ENCODE measurements at places on chromosomes 7 and 10. TPM values are rescaled to one million over a fixed set of nuclear protein-coding genes. Genes with fewer than 3 reads are reported as not detected.

Gene CREB5
- 21.5 TPM for total RNA-seq

Gene TAS2R38
- total RNA-seq: not detected

Gene SEMA3E
- 1.9 TPM for total RNA-seq

Gene MAPK8
- total RNA-seq: 29.1 TPM

Gene GATA3
- 0.97 TPM for total RNA-seq

Gene CYP26C1
- 0.19 TPM for total RNA-seq

Gene OLAH
- total RNA-seq: 1.3 TPM

Gene TMEM176B
- 65.3 TPM for total RNA-seq

Gene SFTPA2
- 2.6 TPM for total RNA-seq

Gene STARD3NL
- 37.0 TPM for total RNA-seq

Gene SLIT1
- 0.23 TPM for total RNA-seq

Gene AOC1
- total RNA-seq: 0.46 TPM

Gene ACBD7
- not detected for total RNA-seq

Gene TFPI2
- 4.9 TPM for total RNA-seq
